ENCODE measurements at places on chromosomes 2 and 18.

- no peak for DNase-seq
These were observed 147.0 kb downstream of the PPP1R1C start for GRCh38 chr2:182132605-182133004.

GRCh38 chr2:135926605-135927004 is 50.4 kb upstream of the MCM6 start:
- DNase-seq, result no peak

GRCh38 chr2:225781145-225781544 is 381.6 kb downstream of the NYAP2 start:
- no peak for DNase-seq

DNA sequence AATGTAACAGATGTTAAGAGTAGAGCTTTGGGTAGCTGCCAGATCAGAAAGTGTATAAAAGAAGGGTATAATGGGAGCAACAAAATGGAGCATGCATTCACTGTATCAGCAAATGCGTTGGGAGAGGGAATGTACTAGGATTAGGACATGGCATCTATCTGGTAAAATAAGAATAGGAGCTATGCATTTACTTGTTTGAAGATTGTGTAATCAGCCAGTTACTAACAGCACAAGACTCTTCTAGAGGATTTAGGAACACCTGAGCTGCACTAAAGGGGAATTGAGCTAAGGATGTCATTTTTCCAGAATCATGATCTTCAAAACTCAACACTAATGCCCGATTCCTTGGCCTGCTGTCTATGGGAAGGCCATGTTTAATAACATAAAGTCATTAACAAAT is 394.2 kb upstream of the TNP1 start:
- no peak for DNase-seq

GRCh38 chr2:177430411-177430810 is 37.8 kb downstream of the AGPS start:
- DNase-seq, result no peak

DNA sequence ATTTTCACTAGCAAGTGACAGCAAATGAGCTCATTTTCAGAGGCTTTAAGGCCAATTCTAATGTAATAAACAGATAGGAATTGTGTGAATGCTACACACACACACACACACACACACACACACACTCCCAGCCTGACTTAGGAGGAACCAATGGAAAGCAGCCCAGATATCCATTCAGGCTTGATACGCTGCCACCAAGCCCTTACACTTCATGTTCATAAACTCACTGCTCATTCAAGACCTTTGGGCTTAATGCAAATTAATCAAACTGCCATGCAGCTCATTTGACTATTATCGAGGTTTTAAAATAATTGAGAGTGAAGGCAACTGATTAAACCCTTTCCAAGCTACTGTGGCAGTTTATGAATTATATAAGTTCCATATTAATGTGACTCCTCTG is 298.9 kb upstream of the NCKAP5 start:
- DNase-seq, result no peak

DNA sequence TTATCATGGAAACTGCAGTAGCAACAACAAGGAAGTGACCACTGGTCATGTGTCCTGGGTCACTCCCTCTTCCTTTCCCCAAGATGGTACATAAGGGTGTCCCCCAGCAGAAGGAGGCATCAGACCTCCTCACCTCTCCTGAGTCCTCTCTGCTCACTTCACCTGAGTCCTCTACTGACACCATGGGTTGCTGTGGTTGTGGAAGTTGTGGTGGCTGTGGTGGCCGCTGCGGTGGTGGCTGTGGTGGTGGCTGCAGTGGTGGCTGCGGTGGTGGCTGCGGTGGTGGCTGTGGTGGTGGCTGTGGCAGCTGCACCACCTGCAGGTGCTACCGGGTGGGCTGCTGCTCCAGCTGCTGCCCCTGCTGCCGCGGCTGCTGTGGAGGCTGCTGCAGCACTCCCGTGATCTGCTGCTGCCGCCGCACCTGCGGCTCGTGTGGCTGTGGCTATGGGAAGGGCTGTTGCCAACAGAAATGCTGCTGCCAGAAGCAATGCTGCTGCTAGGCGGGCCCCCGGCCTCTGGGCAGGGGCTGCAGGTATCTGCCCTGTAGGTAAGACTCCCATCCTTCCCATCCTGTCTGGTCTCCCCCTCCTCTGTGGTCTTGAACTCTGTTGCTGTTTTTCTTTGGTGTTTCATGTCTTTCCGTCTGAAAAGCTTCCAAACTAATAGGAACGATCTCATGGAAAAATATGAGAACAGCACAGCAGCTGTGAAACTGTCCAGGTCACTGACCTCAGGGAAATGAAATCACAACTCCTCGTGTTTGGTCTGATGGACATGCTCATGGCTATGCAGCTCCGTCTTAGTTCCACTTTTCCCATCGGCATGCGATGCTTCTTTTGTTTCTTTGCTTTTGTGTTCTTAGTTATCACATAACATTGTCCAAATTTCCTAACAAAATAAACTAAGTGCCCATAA is at the start of gene SCYGR4:
Gene SCYGR4 (plus strand): TSS at position 183 of the 915 bp plus-strand sequence. CDS start 0 bp downstream, at position 183.
- DNase-seq, result no peak

GRCh38 chr2:85584354-85584856 is at the start of gene VAMP5:
Gene VAMP5, plus strand, starts transcription at chr2:85584431. Its CDS starts 60 bp downstream, at chr2:85584491.
- no peak for DNase-seq

DNA sequence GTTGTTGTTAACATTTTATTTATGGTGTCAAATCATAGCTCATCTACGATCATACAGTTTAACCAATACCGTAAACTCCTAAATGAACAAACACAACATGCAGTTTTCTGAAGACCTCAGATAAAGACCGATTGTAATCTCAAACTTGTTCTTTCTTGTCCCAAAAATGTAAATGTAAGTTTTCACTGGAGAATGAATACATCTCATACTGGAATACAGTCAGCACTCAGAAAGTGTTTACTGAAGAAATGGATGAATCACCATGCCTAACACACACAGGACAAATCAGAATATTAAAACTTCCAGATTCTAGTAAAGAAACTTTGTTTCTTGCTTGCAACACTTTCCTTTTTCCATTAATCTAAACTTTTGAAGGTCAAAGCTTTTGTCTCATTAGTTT is 380.5 kb downstream of the DLGAP1 start:
- DNase-seq, result no peak

- DNase-seq, result no peak
These were observed 18.8 kb downstream of the DDX1 start for GRCh38 chr2:15610430-15610952.
